ENCODE measurements at places on chromosomes 5 and 9.

DNA sequence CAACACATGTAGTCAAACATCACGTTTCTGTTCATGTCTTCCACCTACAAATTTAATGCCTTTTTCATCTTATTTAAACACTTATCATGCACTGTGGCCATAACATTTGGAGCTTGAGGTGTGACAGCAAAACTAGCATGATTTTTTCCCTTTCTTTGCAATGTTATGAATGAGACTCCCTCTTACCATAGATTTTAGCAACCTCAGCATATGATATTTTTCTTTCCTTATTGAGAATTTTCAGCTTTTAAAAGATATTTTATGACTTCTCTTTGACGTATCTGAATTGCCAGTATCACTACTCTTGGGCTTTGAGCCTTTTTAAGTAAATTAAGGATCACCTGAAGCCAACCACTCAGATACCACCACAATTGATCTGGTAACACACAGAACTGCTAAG is 32.7 kb upstream of the ISOC1 start:
- DNase-seq = no peak

DNA sequence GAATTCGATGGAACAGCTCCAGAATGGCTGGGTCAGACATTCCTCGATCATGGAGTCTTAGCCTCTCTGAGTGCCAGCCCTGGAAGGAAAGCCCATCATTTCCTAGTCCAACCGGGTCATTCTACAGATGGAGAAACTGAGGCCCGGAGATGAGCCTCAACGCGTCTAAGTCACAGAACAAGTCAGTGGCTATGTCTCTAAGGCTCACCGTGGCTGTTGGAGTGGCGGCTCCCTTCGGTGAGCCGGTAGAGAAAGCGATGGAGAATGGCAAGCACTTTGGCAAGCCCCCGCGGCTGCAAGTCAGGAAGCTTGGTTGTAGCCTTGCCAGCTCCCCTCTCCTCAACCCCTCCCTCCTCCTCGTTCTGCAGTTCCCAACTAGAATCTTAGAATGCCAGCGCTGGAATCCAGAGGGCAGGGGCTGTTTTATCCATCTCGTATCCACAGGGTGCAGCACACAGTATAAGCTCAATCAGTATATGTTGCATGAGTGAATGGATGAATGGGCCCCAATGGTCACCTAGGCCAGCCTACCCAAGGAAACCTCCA is 438 bp upstream of the ARSI start:
- DNase-seq = no peak

DNA sequence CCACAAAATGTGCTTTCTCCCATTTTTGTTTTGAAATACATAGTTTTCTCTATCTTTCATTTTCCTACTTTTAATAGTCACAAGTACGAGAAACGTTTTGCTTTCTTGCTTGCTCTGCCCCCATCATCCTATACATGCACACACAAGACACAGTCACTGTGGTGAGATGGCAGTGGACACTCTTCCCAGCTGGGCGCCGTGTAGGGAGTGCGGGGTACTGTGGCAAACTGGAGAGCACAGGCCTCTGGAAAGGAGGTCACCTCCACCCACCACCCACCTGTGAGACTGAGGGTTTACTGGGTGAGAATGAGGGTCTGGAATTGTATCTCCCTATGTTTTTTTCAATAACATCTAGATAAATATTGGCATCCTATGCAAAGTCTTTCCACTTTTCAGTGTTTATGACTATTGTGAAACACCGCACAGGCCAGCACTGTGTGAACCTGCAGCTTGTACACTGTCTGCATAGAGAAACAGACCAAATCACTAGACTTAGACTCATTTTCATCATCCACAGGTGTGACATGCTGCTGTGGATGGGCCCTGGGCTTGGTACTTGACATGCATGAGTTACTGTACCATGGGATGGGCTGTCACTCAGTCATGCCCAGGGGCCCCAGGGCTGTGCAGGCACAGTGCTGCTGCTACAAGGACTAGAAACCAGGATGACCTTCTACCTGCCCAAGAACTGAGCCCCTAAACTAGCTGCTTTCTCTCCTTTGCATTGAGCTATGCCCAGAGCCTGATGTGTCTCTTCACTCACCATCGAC is 118.1 kb upstream of the LMX1B start:
- no peak for DNase-seq

DNA sequence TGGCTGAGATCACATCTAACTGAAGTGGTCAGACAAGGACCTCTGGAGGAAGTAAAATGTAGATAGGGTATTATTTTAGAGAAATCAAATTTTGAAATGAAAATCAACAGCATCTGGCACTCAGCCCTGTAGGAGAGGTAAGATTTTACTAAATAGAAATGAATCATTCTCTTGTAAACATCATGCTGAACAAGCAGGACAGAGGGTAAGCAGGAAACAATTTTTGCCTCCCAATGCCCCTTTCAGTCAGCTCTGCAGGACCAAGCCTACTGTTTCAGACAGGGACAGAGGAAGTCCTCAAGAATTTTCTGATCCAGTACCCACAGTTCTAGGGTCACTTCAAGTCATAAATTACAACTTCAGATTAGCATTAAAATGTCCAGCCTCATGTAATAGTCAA is 190.1 kb downstream of the ESM1 start:
- no peak for DNase-seq

DNA sequence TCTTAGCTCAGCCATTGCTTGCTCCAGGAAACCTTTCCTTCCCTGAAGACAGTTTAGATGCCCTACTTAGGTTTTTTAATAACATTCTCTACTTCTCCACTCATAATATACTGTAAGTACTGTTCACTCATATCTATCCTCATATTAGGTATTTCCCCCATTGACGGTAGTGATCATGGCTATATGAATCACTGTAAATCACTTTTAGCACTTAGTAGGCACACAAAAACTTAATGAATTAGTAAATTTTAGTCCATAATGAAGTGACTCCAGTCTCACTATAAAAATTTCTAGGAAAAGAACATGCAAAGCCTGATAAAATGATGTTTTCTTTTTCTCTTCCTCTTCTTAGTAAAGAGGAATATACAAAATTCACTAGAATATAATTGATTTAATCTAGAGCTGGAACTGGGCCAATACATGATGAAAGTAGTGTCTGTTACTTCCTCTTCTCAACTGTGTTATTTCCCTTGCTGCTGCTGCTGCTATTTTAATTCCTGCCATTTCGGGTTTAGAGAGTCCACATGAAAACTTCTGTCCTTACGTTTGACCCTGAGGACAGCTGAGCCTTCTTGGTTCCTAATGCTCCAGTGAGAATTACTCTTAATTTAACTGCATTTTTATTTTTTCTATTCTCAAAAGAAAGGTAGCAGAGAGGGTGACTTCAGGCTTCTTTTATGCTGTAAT is 73.5 kb downstream of the LNPEP start:
- DNase-seq = no peak

DNA sequence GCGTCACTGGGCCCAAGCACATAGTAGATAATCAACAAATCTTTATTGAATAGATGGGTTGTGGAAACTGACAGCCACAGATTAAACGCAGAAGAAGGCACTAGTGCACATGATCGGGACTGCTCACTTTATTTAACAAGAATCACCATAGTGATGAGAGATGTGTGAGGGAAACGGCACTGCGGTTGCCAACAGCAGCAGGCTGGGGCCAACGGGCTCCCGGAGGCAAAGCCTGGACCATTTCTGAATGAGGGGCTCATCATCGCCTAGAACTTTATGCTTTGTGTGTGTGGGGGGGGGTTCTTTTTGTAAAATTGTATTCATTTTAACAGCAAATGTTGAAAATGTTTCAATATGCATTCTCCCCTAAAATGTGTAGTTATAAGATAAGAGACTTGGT is 61.9 kb upstream of the RUFY1 start:
- DNase-seq = no peak

- no peak for DNase-seq
Observed at GRCh38 chr5:113253037-113253436, 181.8 kb downstream of the TSSK1B start.

GRCh38 chr5:93622240-93622885 is 39.3 kb downstream of the NR2F1 start:
- no peak for DNase-seq

- no peak for DNase-seq
Observed at GRCh38 chr5:59789197-59789596, 104.3 kb downstream of the PDE4D start.

DNA sequence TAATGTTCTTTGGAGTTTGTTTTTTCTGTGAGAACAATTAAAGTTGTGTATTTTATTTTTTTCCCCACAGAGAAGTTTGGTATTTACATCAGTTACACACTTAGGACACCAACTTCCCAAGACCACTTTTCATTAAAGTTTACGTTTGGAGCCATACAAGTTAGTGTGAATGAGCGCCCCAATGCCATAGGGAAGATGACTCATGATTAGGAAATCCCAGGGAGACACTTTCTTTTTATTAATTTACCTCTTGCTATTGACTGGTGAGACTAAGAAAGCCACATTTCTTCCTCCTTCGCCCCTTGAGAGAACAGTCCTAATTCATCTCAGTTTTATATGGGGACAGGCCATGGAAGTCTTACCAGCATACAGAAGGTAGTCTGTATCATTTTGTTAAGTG is 57.1 kb downstream of the EDIL3 start:
- DNase-seq = no peak

DNA sequence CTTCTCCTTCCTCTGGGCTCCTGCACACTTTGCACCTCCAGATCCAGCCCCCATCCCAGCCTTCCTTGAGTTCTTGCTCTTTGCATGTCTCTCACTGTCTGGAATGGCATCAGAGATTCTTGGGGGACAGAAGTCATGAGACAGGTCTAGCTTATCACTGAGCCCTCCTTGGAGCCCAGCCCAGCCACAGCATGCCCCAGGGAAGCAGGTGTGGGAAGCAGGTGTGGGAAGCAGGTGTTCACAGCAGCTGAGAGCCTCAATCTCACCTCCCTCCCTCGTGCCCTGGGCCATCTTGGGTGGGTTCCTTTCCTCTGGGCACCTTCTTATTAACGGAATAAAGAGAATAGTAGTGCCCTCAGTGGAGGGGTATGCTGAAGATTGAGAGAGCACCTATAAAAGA is 27.2 kb downstream of the SLC6A7 start:
- no peak for DNase-seq

DNA sequence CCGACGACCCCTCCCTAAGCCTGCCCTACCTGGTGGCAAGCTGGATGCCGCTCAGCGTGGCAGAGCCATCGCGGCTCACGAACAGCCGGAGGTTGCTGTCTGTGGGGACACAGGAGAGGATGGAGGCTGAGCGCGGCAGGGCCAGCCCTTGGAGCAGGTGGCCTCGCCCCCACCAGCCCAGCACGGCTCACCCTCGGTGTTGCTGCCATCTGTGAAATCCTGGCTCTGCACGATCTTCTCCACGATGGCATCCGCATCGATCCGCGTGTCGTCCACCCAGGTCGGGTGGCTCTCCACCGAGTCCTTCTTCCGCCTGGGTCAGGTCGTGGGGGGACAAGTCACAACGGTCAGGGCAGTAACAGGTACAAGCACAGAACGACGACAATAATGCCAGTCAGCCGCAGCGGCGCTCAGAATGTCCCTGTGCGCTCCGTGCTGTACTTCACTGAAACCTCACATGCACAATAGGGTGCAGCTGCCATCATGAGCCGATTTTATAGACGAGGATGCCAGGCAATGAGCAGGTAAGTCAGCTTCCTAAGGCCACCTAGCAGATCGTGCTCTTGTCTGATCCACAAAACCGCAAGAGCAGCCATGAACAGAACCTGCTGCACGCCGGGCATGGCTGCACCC is 7.0 kb upstream of the DPM2 start:
- no peak for DNase-seq

- no peak for DNase-seq
Observed at GRCh38 chr9:108885643-108886348, 23.7 kb downstream of the ACTL7A start.

Measured in activated T-helper 9 cell treated with anti-CD3 and anti-CD28 coated beads, Interleukin-2, amount 50 U/mL, for 16 hours (primary cell).